Myocyte (in vitro differentiated cells): ENCODE measurements at places on chromosomes 1 and 21. TPM values are rescaled to one million over a fixed set of nuclear protein-coding genes. Genes with fewer than 3 reads are reported as not detected.

The LCA5L gene
- total RNA-seq: 2.2 and 2.7 TPM in 2 replicates

The GBP3 gene
- total RNA-seq: 20.5 and 26.9 TPM in 2 replicates

The BTBD19 gene
- total RNA-seq: 5.4 and 20.8 TPM in 2 replicates

The RGS13 gene
- total RNA-seq: 0.62 and 0.68 TPM in 2 replicates

The PRKAA2 gene
- total RNA-seq: 9.1 and 10.5 TPM in 2 replicates

The DDR2 gene
- total RNA-seq: 51.4 and 65.3 TPM in 2 replicates

The NAV1 gene
- total RNA-seq: 30.5 and 43.3 TPM in 2 replicates

The USH2A gene
- total RNA-seq: 0.08 and 0.21 TPM in 2 replicates

The FH gene
- total RNA-seq: 67.0 and 94.9 TPM in 2 replicates

The KCNA3 gene
- not detected in 2 replicates for total RNA-seq

The MPZ gene
- 1.7 and 2.8 TPM in 2 replicates for total RNA-seq

The KRTAP20-2 gene
- total RNA-seq: not detected in 2 replicates

The FMOD gene
- total RNA-seq: 4.4 and 10.6 TPM in 2 replicates

The TSSK3 gene
- total RNA-seq: 0.88 and 1.0 TPM in 2 replicates

The KANK4 gene
- total RNA-seq: 0.21 and 0.78 TPM in 2 replicates

The TRPM2 gene
- not detected in 2 replicates for total RNA-seq

The CPLANE2 gene
- total RNA-seq: 11.3 and 16.3 TPM in 2 replicates

The MPL gene
- total RNA-seq: 0.08 TPM in 1 of 2 replicates, not detected in the other

The LCE2A gene
- total RNA-seq: not detected in 2 replicates

The FAM177B gene
- not detected in 2 replicates for total RNA-seq

The ACOT11 gene
- 54.0 and 59.2 TPM in 2 replicates for total RNA-seq

The YIPF1 gene
- total RNA-seq: 22.2 and 22.5 TPM in 2 replicates

The PRDM16 gene
- total RNA-seq: not detected in 2 replicates

The THEMIS2 gene
- 27.3 and 30.6 TPM in 2 replicates for total RNA-seq

The PROX1 gene
- 6.7 and 8.5 TPM in 2 replicates for total RNA-seq

The ARHGEF10L gene
- total RNA-seq: 43.0 and 49.4 TPM in 2 replicates

The AGMAT gene
- 2.1 and 3.2 TPM in 2 replicates for total RNA-seq

The DNMT3L gene
- total RNA-seq: not detected in 2 replicates

The RIPPLY3 gene
- total RNA-seq: not detected in 2 replicates

The CACYBP gene
- total RNA-seq: 107 and 128 TPM in 2 replicates

The PCP4L1 gene
- not detected in 2 replicates for total RNA-seq

The KIF17 gene
- total RNA-seq: 0.10 and 0.19 TPM in 2 replicates
